Stimulated activated CD4-positive, alpha-beta T cell treated with anti-CD3 and anti-CD28 coated beads, TNF-alpha, amount 100 ng/mL, for 1 hour (primary cell): ENCODE measurements at places on chromosomes 5 and 9.

GRCh38 chr5:10565785-10566542 is 2.1 kb downstream of the ANKRD33B start:
- DNase-seq, result no peak

GRCh38 chr5:82497242-82497641 is 219.1 kb upstream of the RPS23 start:
- DNase-seq, result no peak

DNA sequence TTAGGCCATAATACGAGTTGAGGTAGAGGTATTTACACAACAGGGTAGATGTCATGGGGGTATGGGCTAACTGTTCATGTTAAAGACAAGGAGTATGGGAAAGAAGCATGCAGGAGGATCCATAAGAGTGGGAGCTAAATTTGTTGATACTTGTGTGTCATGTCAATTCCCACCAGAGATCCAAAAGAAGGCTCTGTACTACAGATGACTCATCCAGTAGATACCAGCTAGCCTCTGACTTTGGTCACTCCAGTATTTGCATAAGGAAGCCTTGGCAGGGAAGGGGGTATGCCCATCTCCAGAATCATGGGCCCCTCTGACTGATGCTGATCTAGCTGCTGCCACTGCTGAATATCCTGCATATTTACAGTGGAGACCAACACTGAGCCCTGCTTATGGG is 743.7 kb upstream of the GRAMD2B start:
- no peak for DNase-seq

GRCh38 chr9:109063760-109064159 is 50.5 kb upstream of the CTNNAL1 start:
- DNase-seq, result no peak
